ENCODE measurements at places on chromosomes 12 and 14.
A peak's percentile ranks its signal among the peaks of the same experiment; 100 is the strongest.

GRCh38 chr12:127550271-127550670, 716.7 kb upstream of the TMEM132C start:
- peak; percentile 87 for DNase-seq

DNA sequence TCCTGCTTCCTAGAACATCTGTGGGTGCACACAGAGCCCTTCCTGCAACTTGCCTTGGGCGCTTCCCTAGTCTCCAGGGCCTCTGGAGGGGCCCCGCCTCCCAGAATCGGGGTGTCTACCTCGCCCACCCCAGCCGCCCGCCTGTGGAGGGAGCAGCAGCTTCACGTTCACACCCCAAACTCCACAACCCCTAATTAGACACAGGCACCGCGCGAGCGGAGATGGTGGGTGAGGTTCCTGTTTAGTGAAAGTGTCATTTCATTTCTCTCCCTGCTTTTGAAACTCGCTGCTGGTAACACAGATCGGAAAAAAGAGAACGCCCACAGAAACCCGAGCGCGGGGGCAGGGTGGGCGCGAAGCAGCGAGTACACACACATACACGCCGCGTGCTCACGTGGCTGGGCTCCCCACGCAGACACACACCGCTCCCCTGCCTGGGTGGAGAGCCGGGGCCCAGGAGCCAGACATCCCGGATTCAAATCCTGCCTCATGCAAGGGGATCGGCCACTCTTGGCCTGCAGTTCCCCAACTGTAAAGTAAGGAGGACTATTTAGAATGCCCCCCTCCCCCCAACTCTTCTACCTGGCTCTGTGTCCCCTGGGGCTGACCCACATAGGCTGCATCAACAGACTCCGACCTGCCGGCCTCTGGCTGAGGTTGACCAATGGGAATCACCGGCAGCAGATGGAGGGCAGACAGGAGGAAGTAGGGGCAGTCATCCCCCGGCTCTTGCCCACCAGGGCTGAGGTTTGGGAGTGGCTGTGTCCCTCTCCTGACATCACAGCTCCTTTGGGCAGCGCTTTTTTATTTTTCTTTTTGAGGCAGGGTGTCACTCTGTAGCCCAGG, 79.2 kb upstream of the NCOR2 start:
- no peak for DNase-seq

- peak; percentile 96 for DNase-seq
Measured at GRCh38 chr12:14952299-14952921, 9.0 kb downstream of the ARHGDIB start.

- peak; percentile 11 for DNase-seq
Measured at GRCh38 chr12:132161796-132162507, 17.7 kb downstream of the NOC4L start.

- no peak for DNase-seq
Measured at GRCh38 chr14:75604979-75605851, 26.8 kb downstream of the FLVCR2 start.

DNA sequence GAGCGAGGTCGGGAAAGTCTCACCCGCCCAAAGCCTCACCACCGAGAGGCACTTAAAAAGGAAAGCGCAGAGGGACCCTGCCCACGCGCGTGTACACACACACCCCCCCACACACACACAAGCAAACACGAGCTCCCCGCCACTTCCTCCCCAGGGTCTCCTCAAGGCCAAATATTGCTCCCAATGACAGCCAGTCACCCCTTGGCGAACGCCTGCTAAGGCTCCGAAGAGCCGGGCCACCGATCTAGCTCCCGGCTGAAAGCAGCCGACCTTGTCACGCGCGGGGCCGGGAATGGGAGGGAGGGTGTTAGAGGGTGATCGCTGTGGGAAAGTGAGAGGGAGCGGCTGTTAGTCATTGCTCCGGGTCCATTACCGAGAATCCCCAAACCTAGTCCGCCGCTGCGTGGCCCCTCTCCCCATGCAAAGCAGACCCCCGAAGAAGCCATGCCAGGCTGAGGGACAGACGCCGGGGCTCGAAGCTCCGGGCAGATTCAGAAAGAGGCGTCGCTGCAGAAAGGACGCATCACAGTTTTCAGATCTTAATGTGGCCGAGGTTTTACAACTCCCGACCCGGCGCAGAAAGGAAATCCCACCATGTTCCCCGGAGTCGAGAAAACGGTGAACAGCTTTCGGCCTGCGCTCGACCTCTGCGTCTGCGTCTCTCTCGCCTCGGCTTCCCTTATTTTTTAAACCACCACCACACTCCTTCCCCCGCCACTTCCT, 2.6 kb downstream of the BMP4 start:
- DNase-seq: peak; percentile 47

DNA sequence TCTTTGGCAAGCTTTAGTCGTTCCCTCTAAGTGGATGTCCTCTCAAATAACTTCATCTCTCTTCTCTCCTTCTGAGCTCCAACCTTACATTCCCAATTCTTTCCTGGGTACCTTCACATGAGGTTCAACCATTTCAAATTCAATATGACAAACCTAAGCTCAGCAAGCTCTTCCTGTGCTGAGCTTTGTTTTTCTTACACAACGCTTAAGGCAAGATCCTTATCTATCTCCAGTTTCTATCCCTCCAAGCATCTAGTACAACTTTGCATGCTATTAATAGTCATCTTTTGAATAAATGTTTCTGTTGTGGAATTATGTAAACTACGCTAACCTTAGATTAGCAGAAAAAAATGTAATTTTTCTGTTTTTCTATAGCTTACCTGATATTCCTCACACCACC, 63.7 kb upstream of the IFNG-AS1 start:
- peak; percentile 22 for DNase-seq

- no peak for DNase-seq
Measured at GRCh38 chr12:68580911-68581310, 29.8 kb upstream of the RAP1B start.

- DNase-seq: no peak
Measured at GRCh38 chr14:92310776-92311375, 12.1 kb upstream of the SLC24A4 start.

GRCh38 chr12:28108599-28108998, 81.7 kb upstream of the CCDC91 start:
- DNase-seq: no peak

DNA sequence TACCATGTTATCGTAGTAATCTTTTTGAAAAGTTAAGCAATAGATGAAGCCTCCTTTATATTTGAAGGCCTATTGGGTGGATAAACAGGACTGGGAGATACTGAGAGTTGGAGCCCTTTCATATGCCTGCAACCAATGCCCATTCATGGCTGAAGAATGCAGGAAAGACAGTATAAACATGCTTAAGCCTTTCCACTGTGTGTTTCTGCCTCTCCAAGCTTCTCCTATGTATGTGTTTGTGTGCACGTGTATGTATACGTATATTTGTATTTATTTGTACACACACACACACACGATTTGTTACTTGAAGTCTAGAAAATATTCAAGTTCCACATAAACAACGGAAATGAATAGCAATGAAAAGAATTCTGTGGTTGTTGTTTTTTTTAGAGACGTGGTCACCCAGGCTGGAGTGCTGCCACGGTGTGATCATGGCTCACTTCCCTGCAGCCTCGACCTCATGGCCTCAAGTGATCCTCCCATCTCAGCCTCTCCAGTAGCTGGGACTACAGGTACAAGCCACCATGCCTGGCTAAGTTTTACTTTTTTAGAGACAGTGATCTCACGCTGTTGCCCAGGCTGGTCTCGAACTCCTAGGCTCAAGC, 1453.5 kb downstream of the AACS start:
- DNase-seq: no peak

DNA sequence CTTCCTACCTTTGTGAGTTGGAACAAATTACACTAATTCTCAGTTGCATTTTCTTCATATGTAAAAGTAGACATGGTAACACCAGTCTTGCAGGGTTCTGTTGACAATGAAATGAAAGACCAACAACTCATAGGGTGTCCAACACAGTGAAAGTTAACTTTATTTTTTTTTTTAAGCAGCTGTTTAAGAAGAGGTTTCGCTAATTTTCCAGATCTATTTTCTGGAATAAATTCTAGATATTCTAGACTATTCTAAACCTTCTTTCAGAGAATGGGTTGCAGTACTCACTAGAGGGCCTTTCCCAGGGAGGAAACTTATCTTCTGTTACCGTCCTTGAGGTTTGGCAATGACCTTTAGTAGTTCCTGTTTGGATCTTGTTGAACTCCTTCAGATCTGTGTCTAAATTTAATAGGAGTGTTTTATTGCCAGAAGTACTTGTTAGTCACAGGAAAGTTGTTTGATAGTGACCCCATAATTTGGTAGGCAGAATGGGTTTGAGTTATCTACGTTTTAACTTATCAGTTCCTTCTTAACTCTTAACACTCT, 2.8 kb upstream of the ART4 start:
- no peak for DNase-seq

DNA sequence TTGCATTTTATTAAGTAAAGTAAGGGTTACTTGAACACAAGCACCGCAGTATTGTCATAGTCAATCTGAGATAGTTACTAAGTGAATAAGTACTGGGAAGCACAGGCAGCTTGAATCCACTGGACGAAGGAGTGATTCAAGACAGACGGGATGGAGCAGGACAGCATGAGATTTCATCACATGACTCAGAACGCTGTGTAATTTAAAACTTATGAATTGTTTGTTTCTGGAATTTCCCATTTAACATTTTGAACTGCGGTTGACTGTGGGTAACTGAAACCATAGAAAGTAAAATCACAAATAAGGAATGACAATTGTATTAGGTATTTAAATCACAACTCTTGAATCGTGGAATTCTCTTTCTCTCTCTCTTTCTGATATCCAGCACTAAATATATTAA, 1630.4 kb upstream of the SEL1L start:
- peak; percentile 53 for DNase-seq

- no peak for DNase-seq
Measured at GRCh38 chr14:94029265-94029664, 3.1 kb downstream of the OTUB2 start.

- DNase-seq: peak; percentile 58
Measured at GRCh38 chr14:79369359-79370332, 841.7 kb downstream of the DIO2 start.

- DNase-seq: peak; percentile 45
Measured at GRCh38 chr14:100824091-100824551, 1.8 kb upstream of the MEG3 start.
